SW 1271 (cell line): ENCODE measurements at places on chromosomes 4 and X.

- no peak for DNase-seq
These were observed 4.5 kb upstream of the RHOXF1 start for GRCh38 chrX:120120223-120120622.

- no peak for DNase-seq
These were observed 86.4 kb upstream of the C4orf50 start for GRCh38 chr4:6104541-6105130.

- no peak for DNase-seq
These were observed 529.4 kb upstream of the ATOH1 start for GRCh38 chr4:93299118-93299517.

- DNase-seq, result no peak
These were observed 30.0 kb downstream of the TLR2 start for GRCh38 chr4:153713866-153714646.

DNA sequence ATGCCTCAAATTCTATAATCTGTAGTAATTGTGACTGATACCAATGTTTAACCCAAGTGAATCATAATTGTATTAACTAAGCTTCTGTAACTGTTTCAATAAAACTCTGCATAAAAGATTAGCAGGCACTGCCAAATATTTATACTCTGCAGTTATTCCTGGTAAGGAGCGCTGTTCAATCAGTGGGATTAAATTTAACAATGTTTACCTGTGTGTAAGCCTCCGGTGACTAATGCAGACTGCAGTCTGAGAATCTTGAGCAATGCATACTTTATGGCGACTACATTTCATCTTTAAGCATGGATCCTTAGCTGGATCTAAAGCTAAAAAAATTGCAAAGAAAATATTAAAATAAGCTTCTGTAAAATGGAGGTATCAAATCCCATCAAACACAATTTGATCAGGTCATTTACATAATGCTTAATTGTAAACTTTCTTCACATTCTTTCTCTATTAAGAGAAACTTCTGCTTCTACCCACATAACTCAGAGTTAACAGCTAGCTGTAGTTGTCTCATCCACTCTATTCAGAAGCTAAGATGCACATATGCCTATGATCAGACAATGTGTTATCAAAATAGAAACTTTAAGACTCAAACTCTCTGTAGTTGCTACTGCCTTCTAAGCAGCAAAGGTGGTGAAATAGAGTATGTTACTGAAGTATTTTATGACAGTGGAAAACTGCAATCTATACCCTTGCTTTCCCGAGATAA, 234.0 kb downstream of the SPOCK3 start:
- DNase-seq, result no peak

- DNase-seq, result no peak
These were observed 219.7 kb upstream of the TENM3 start for GRCh38 chr4:182023469-182023868.

GRCh38 chr4:121690001-121690400, 6.8 kb downstream of the ANXA5 start:
- no peak for DNase-seq

DNA sequence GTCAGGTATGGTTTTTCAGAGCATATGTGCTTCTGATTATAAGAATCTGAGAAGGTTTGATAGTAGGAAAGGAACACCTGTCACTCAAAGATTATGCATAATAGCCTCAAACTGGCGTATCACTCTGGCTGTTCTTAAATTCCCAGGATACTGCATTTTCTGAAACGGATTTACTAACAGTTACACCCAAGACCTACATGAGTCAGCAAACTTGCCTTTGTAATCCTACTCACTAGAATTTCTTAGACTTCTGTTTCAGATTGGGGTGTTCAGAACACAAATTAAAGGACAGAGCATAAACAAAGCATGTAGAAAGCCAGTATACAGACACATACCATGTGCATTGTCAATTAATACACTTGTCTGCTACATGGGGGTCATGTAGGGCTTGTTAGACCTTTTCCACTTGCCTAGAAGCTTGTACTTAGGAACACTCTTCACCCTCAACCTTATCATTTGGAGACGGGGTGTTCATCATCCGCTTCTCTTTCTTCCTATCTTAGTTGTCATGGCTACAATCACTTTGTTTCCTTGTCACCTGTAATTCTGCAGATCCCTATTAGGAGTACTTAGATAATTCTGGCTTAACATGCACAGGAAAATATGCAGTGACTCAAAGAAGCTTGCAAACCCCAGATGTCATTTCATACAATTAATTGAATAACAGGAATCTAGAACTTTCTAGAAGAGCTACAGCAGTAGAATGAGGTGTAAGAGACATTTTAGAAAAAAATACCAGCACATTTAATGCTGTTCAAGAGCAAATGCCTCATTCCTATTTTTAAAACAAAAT, 593.0 kb upstream of the TENM3 start:
- DNase-seq, result no peak

- no peak for DNase-seq
These were observed 34.0 kb downstream of the EMCN start for GRCh38 chr4:100483796-100484195.
